Activated naive CD8-positive, alpha-beta T cell treated with anti-CD3 and anti-CD28 coated beads, Interleukin-2, amount 10 ng/mL, durations not matched to agents 7 days and 5 days (primary cell): ENCODE measurements at places on chromosomes 2 and 18. TPM values are rescaled to one million over a fixed set of nuclear protein-coding genes. Genes with fewer than 3 reads are reported as not detected.

- peaks cover 7% of the 10 kb centered on the region for H3K27me3 ChIP-seq
- no peaks in the 10 kb centered on the region for H3K4me1 ChIP-seq
- H3K36me3 ChIP-seq: peaks cover 7% of the 10 kb centered on the region
- H3K27ac ChIP-seq: no peak overlapping the region
Measured at GRCh38 chr2:215937190-215937589, 76.2 kb downstream of the MREG start.

- H3K36me3 ChIP-seq: no peaks in the 10 kb centered on the region
- no peak overlapping the region for H3K27ac ChIP-seq
- no peak for DNase-seq
- no peak overlapping the region for H3K4me3 ChIP-seq
- no peaks in the 10 kb centered on the region for H3K4me1 ChIP-seq
Measured at GRCh38 chr2:140257692-140258300, 1477.6 kb upstream of the NXPH2 start.

DNA sequence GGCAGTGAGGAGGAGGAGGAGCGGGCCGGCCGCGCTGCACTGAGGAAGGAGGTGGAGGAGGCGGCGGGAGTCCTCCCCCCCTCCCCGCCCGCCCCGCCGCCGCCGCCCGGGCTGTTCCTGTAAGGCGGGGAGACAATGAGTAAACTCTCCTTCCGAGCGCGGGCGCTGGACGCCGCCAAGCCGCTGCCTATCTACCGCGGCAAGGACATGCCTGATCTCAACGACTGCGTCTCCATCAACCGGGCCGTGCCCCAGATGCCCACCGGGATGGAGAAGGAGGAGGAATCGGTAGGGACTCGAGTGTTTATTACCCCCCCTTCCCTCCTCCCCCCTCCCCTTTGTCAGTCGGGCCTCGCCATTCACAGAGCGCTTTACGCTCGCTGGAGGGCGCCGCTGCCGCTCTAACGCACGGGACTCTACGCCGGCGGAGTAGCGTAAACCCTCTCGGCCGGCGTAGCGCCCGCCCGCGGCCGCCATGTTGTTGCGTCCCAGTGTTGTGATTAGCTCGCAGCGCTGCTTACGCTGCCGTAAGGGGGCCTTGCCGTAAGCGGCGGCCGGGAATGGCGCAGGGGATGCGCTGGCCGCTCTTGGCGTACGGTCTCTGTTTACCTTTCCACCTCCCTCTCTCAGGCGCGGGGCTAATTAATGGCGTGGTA is 460 bp downstream of the EPC2 start:
- H3K27me3 ChIP-seq: peaks cover 5% of the 10 kb centered on the region
- peak overlapping the region; percentile 92 for H3K27ac ChIP-seq
- H3K4me1 ChIP-seq: peaks cover 27% of the 10 kb centered on the region
- DNase-seq: peak; percentile 96

- no peaks in the 10 kb centered on the region for H3K27me3 ChIP-seq
- DNase-seq: no peak
- H3K36me3 ChIP-seq: no peaks in the 10 kb centered on the region
- H3K4me3 ChIP-seq: no peak overlapping the region
- no peak overlapping the region for H3K27ac ChIP-seq
- H3K4me1 ChIP-seq: no peaks in the 10 kb centered on the region
Measured at GRCh38 chr2:66498289-66498975, 63.5 kb downstream of the MEIS1 start.

Gene AOX1
- not detected for total RNA-seq

- H3K4me1 ChIP-seq: no peaks in the 10 kb centered on the region
- H3K27ac ChIP-seq: no peak overlapping the region
- H3K27me3 ChIP-seq: no peaks in the 10 kb centered on the region
- no peak for DNase-seq
- H3K4me3 ChIP-seq: no peak overlapping the region
- peaks cover 4% of the 10 kb centered on the region for H3K36me3 ChIP-seq
Measured at GRCh38 chr2:105652014-105652796, 92.5 kb upstream of the NCK2 start.

GRCh38 chr18:33578518-33579348 is 714 bp downstream of the ASXL3 start:
- no peaks in the 10 kb centered on the region for H3K36me3 ChIP-seq
- no peak overlapping the region for H3K27ac ChIP-seq
- peaks cover 4% of the 10 kb centered on the region for H3K4me1 ChIP-seq
- peaks cover 18% of the 10 kb centered on the region for H3K27me3 ChIP-seq
- DNase-seq: peak; percentile 30

Gene RNF152
- total RNA-seq: 0.23 TPM

GRCh38 chr2:36564377-36564930 is 33.5 kb downstream of the FEZ2 start:
- no peaks in the 10 kb centered on the region for H3K27me3 ChIP-seq
- H3K4me3 ChIP-seq: no peak overlapping the region
- no peak overlapping the region for H3K27ac ChIP-seq

- no peak for DNase-seq
- no peaks in the 10 kb centered on the region for H3K27me3 ChIP-seq
- peaks cover 7% of the 10 kb centered on the region for H3K4me1 ChIP-seq
- no peak overlapping the region for H3K27ac ChIP-seq
Measured at GRCh38 chr2:199984755-199985154, 29.4 kb downstream of the MAIP1 start.

Gene RSAD2
- total RNA-seq: 105 TPM

GRCh38 chr2:42844901-42845821 is 52.8 kb upstream of the HAAO start:
- H3K36me3 ChIP-seq: no peaks in the 10 kb centered on the region
- no peak for DNase-seq
- peaks cover 3% of the 10 kb centered on the region for H3K27me3 ChIP-seq
- H3K27ac ChIP-seq: no peak overlapping the region

DNA sequence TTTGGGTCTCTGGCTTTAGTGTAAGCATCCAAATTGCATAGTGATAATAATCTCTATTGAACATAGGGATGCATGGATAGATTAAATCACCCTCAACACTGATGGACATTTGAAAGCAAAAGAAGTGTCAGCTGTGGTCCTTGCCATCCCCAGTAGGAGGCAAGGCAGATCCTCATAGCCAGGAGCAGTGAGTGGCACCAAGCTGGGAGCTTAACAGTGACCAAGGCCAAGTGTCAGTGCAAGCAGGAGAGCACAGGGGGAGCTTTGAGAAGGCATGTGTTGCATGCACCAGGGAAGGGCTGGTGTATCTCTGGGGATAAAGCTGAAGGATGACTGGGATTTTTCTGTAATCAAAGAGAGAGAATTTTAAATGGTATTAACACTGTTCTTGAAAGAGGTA is 14.7 kb downstream of the SLC14A1 start:
- H3K4me3 ChIP-seq: no peak overlapping the region
- H3K4me1 ChIP-seq: no peaks in the 10 kb centered on the region
- DNase-seq: no peak

GRCh38 chr2:140234116-140234515 is 1453.9 kb upstream of the NXPH2 start:
- no peak for DNase-seq
- H3K36me3 ChIP-seq: no peaks in the 10 kb centered on the region
- no peak overlapping the region for H3K27ac ChIP-seq
- H3K4me1 ChIP-seq: no peaks in the 10 kb centered on the region
- H3K27me3 ChIP-seq: no peaks in the 10 kb centered on the region
- no peak overlapping the region for H3K4me3 ChIP-seq

Gene GPR55
- 21.5 TPM for total RNA-seq

- H3K27ac ChIP-seq: no peak overlapping the region
- DNase-seq: no peak
- H3K36me3 ChIP-seq: no peaks in the 10 kb centered on the region
- H3K4me1 ChIP-seq: no peaks in the 10 kb centered on the region
- H3K27me3 ChIP-seq: peaks cover 14% of the 10 kb centered on the region
- H3K4me3 ChIP-seq: no peak overlapping the region
Measured at GRCh38 chr2:234116010-234116409, 65.5 kb downstream of the SPP2 start.

DNA sequence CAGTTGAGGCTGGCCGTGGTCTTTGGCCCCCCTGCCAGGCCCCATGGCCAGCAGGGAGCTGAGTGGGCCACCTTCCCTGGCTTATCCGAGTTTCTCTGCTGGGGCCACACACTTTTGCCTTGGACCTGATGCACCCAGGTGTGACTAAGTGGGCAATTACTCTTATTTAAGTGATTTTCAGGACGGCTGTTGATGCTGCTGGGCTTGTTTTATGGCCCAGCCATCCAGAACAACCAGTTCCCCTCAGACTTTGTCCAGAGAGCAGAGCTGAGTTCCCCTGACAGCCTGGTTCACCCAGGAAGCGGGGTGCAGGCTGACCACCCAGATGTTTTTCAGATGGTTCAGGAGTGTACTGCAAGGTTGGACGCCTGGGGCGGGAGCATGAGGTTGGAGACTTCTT is 68.8 kb downstream of the GLI2 start:
- H3K4me3 ChIP-seq: no peak overlapping the region

GRCh38 chr2:224893848-224894247 is 148.4 kb downstream of the DOCK10 start:
- H3K27me3 ChIP-seq: no peaks in the 10 kb centered on the region
- H3K4me1 ChIP-seq: peaks cover 55% of the 10 kb centered on the region
- peaks cover 64% of the 10 kb centered on the region for H3K36me3 ChIP-seq
- peak overlapping the region; percentile 87 for H3K27ac ChIP-seq
- no peak for DNase-seq
- H3K4me3 ChIP-seq: peak overlapping the region; percentile 69

Gene SDC1
- total RNA-seq: not detected

DNA sequence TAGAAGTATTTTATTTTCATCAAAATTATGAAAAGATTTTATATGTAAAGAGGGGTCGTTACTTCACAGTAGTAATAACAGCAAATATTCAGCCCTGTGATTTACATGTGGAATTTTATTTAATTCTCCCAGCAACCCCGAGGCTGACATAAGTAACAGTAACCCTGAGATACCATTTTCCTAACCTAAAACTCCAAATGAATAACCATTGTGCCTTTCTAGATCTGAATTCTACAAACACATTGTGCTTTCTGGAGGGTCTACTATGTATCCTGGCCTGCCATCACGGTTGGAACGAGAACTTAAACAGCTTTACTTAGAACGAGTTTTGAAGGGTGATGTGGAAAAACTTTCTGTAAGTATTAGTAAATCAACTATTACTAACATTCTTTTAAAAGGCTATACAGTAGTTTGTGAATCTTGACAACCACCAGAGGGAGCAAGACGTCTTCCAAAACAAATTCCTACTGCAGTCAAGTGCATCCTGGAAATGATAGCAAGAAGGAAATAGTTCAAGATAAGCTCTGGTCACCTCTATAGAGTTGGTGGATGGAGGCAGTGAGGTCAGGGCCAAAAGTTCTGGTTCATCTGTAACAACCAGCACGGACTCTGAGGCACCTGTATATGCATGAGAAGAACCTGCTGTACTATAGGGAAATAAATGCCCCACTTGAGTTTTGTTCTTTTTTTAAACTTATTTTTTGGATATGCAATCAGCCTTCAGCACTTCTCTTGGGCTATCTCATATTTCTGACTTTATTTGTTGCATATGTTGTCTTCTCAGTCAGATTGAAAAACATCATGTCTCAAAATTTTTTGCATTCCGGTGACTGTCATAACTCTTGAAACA is 37.4 kb downstream of the ACTR2 start:
- DNase-seq: no peak
- peaks cover 17% of the 10 kb centered on the region for H3K4me1 ChIP-seq
- no peak overlapping the region for H3K27ac ChIP-seq
- H3K36me3 ChIP-seq: peaks cover 27% of the 10 kb centered on the region

Gene TMEM37
- total RNA-seq: not detected

Gene TNFRSF11A
- total RNA-seq: 8.0 TPM

GRCh38 chr2:204362581-204362980 is 182.7 kb upstream of the PARD3B start:
- no peak overlapping the region for H3K4me3 ChIP-seq
- no peaks in the 10 kb centered on the region for H3K4me1 ChIP-seq
- no peak overlapping the region for H3K27ac ChIP-seq
- H3K36me3 ChIP-seq: no peaks in the 10 kb centered on the region

- no peak for DNase-seq
- no peak overlapping the region for H3K27ac ChIP-seq
- H3K4me3 ChIP-seq: no peak overlapping the region
- H3K36me3 ChIP-seq: no peaks in the 10 kb centered on the region
- no peaks in the 10 kb centered on the region for H3K27me3 ChIP-seq
- no peaks in the 10 kb centered on the region for H3K4me1 ChIP-seq
Measured at GRCh38 chr2:79292239-79292957, 132.8 kb upstream of the REG3A start.

DNA sequence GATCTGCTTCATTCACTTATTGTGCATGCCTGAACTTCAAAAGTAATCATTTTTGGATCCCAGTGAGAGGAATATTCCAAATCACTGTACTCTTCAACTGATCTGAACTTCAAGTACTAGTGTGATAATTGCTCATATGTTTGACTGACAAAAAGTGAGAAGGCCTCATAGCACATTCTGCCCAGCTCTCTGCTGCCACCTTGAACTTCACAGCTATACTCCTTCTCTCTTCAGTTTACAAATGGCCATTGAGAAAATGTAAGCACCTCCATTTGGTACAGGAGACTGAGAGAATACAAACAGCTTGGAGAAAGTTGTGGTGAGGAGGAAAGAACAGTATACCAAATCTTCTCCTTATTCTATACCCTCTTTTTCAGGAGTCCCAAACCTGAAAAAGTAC is 946.0 kb upstream of the CHAC2 start:
- H3K27me3 ChIP-seq: no peaks in the 10 kb centered on the region
- no peaks in the 10 kb centered on the region for H3K36me3 ChIP-seq
- no peak for DNase-seq
- H3K4me1 ChIP-seq: no peaks in the 10 kb centered on the region
- H3K27ac ChIP-seq: no peak overlapping the region
- no peak overlapping the region for H3K4me3 ChIP-seq

Gene TFPI
- not detected for total RNA-seq

Gene BCL2
- total RNA-seq: 128 TPM

Gene BOLA3
- 47.7 TPM for total RNA-seq

DNA sequence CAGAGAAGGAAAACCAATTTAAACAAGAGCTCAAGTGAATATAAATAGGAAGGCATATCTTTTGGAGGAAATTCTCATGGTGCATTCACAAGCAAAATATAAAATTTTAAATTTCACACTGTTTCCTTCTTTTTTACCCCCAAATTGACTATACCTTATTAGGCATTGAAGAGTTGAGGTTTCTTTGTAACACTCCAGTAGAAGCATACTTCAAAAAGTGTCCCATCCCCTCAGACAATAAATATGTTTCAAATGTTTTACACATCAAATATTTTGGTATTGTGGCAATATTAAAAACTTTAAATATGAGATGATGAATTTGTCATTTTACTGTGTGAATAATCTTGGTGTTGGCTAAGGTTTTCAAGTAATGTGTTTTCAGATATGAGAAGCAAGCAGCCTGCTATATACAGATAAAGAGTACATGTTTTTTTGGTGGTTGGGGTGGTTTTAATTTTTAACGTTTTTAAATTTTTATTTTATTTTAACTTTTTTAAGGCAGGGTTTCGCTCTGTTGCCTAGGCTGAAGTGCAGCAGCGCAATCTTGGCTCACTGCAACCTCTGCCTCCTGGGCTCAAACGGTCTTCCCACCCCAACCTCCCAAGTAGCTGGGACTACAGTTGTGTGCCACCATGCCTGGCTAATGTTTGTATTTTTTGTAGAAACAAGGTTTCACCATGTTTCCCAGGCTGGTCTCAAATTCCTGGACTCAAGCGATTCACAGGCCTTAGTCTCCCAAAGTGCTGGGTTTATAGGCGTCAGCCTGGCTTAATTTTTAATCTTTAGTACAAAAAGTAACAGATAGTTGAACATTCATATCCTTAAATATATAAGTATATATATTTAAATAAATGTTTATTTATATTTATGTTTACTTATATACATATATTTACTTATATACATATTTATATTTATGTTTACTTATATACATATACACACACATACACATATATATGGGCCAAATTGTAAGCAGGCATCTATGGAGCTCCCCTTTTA is 36.5 kb upstream of the DLX1 start:
- no peak overlapping the region for H3K4me3 ChIP-seq
- H3K36me3 ChIP-seq: peaks cover 2% of the 10 kb centered on the region
- peaks cover 3% of the 10 kb centered on the region for H3K4me1 ChIP-seq
- H3K27me3 ChIP-seq: peaks cover 8% of the 10 kb centered on the region
- DNase-seq: no peak
- no peak overlapping the region for H3K27ac ChIP-seq

Gene SH2D6
- 0.94 TPM for total RNA-seq

Gene WIPF1
- total RNA-seq: 480 TPM
